Fibroblast of skin of scalp (primary cell): ENCODE measurements at places on chromosomes 5 and 9.

DNA sequence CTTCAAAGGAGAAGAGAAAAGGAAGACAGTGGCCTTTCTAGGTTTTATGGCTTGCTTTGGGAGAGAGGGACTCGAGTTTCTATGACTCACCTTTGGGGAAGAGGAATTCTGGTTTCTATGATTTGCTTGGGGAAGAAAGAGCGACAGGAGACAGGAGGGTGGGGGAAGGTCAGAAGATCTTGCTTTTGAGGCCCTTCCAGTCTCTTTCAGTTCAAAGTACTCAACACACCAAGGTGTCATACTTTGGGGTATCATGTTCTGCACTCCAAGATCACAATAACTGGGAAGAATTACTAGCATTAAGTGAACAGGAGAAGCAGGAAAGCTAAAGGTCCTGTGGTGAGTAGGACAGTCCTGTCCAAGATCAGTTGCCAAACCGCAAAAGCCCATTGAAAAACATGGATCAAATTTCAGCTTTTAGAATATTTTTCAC, 324.5 kb downstream of the ARHGEF28 start:
- peak; percentile 52 for DNase-seq

GRCh38 chr5:159034083-159034824, 65.5 kb downstream of the EBF1 start:
- no peak for DNase-seq

DNA sequence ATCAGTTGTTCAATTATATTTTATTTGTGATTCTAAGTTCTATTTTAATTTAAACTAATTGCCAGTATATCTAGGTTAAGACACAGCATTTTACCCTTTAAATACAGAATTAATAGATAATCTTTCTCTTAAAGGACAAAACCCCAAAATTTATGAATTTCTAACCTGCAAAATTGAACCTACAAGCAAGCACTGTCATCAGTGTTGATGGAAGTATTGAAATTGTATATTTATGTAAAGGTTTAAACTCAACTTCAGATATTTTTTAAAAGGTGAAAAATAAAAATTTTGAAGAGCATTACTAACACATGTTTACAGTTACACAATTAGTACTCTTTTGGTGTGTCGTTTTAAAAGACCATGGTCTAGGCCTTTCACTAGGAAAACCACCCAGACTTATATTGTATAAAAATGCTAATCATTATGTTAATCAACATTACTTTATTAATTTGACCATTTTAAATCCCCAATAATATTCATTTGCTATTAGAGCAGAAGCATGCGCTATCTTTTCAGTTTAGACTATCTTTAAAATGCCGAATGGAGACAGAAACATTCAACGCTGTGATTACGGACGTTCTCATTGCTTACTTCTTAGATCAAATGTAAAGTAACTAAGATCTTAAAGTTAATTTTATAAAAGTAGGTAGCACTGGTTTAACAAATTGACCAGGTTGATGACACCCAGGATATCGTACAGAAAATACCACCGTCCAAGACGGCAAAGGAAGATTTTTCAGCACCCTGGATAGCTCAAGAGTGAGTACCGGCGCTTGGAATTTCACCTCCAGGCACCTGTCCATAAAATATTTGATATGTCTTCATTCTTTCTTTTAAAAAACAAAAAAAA, 3.2 kb downstream of the OTP start:
- DNase-seq, result no peak

- DNase-seq, result no peak
Measured at GRCh38 chr5:157914151-157914788, 55.3 kb upstream of the CLINT1 start.

DNA sequence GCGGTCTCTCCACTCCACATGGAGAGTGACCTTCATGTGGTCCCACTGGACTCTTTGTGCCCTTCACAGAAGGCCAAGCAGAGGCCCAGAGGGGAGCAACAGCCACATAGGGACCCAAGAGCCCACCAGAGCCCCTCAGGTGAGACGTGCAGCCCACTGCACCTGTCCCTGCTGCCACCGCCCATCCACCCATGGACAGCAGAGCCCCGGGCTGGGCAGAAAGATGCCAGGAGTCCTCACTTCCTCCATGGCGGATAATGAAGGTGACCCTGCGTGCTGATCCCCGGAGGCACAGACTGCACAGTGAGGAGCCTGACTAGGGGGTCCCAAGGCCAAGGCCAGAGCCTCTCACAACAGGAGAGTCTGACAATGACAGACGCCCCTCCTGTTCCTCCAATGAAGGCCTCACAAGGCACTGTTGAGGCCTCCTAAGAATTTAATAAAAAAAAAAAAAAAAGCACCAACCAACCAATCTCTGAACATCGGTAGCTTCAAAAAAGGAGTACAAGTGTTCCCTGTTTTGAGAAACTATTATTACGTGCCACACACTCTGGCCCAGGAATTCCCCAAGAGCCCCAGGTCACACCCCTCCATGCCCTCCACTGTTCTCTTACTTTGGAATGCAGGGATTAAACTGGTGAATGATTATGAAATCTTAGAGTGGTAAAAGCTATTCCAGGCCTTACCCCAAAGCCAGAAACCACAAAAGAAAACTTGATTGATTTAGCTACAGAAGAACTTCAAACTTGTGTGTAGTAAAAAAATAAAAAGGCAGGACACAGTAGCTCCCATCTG, 2.8 kb upstream of the PPP1R26 start:
- DNase-seq, result peak; percentile 27

- DNase-seq, result no peak
Measured at GRCh38 chr5:35736280-35736679, 118.6 kb downstream of the SPEF2 start.

- no peak for DNase-seq
Measured at GRCh38 chr9:121612511-121612998, 38.9 kb upstream of the DAB2IP start.

- DNase-seq, result no peak
Measured at GRCh38 chr5:139954022-139954421, 89.1 kb downstream of the NRG2 start.

DNA sequence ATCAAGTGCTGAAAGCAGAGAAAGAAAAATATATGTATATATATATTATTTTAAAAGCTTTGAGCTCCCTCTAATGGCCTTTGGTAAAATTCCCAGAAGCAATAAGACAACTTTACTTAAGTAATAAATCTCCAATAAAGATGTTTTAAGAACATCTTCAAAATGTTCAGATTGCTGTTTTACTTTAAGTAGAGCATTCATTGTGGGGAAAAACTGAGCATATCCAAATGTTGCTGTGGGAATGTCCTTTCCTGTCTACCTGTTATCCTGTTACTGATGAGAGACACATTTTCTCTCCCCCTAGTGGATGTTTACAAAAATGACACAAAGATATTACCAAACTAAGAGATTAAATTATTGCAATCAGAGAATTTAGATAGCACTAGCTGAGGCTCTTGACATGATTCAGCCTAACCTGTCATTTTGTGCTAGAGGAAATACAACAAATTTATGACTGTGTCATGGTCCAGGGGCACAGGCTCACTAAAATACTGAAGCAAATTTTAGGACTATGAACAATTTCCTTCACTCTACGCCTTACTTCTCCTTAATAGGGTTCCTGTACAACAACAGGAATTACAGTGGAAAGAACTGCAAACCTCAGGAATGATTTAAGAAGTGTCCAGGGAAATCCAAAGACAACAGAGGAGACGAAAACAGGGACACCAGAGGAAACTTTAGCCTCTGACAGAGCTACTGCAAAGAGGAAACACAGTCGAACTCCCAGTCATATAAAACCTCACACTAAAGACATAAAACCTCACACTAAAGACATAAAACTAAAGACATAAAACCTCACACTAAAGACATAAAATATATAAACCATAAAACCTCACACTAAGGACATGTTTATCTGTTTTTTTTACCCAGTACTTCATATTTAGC, 24.3 kb upstream of the PRRC1 start:
- peak; percentile 56 for DNase-seq

DNA sequence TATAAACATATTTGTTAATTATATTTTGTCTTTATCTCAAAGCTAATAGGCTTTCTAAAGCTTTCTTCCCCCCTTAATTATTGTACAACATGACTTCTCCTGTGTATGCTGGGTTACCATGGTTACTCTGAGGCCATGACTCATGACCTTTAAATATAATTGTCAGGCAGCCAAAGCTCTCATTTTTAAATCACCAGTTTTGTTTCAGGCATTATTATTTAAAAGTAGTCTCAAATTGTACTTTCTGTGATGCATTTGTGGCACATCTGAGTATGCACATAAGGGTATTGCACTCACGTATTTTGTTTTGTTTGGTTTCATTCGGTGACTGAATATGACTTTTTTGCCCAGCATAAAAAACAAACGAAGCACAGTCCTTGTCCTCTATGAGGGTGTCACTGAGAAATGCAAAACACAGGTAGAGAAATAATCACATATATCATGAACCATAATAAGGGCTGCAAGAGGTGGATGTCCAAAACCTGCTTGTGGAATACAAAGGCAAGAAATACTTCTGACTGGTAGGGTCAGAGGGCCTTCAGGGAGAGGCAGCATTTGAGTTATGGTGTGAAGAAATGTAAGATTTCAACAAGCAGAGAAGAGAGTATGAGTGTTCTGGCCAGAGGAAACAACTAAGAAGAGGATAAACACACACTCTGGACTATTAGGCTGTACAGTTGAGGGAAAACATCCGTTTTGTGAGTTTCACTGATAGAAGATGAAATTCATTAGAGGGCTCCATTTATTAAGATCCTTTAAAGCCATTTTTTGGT, 2.1 kb downstream of the CCDC192 start:
- peak; percentile 84 for DNase-seq

DNA sequence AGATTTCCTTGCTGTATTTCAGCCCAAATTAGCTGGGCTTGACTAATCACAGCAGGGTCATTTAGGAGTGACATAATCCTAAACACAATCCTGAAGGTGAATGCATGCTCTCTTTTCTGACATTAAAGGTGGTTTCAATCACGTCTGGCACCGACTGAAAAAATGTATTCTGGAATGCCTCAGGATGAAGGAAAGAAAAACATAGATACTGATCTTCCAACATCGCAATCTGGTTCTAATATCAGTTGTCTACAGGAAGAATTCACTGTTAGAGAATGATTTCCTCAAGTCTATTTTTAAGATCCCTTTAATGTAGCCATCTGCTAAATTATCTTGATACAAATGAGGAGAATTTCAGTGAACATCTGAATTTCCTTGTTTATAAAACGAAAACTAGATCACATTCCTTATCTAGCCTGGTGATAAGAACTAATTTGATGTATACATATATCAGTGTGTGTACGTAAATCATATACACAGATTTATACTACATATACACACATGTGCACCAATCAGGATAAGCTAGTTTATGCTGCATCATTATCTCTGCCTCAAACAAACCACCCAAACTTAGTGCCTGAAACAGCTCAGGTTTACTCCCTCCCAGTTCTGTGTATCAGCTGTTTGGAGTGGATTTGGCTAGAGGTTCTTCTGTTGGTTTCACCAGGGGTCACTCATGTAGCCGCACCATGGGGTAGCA, 31.3 kb upstream of the TAS2R1 start:
- peak; percentile 50 for DNase-seq

DNA sequence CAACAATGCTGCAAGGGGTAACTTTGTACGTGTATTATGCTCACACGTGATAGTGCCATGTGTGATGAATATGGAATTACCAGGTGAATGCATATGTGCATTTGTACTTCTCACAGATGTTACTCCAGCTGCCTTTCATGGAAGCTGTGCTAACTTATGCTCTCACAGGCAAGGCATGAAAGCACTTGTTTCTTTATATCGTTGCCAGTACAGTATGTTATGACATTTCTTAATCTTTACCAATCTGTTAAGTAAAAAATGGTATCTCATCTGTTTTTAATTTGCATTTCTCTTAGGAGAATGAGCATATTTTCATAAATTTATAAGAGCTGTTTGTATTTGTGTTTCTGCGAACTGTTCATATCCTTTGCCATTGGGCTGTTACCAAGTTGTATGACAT, 311.8 kb upstream of the DMRT1 start:
- no peak for DNase-seq

GRCh38 chr5:126851501-126852011, 74.6 kb downstream of the LMNB1 start:
- DNase-seq, result no peak

GRCh38 chr9:77750284-77750683, 102.2 kb upstream of the GNA14 start:
- DNase-seq, result peak; percentile 33

DNA sequence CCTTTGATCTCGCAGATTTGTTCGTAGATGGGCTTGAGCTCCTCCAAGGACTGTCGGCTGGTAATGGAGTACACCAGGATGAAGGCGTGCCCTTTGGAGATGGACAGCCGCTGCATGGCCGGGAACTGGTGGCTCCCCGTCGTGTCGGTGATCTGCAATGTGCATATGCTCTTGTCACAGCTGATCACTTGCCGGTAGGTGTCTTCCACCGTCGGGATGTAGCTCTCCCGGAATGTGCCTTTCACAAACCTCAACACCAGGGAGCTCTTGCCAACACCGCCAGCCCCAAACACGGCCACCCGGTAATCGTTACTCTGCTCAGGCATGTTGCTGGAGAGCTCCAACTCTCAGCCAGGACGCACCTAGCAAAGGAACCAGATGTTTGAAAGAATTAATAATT, 29.1 kb downstream of the DIRAS2 start:
- no peak for DNase-seq

- no peak for DNase-seq
Measured at GRCh38 chr5:8012131-8012977, 143.4 kb downstream of the MTRR start.

DNA sequence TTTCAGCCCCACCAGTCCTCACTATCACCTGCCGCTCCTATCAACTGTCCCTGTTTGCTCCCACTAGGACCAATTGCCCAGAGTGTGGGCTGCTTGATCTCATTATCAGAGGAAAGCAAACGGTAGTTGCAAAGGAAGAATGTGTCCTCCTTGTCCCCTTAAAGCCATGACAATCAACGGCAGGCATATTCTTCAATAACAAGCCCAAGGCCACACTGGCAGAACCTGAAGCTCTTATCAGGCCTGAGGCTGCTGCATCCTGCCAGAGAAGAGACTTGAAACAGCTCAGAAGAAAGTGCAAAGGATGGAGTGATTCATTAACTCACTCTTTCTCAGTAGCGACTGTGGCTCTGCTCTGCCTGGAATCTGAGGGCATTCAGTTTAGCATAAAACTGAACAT, 39.2 kb upstream of the MAN2A1 start:
- DNase-seq, result no peak

- no peak for DNase-seq
Measured at GRCh38 chr5:138748630-138749081, 4.6 kb upstream of the CTNNA1 start.

- no peak for DNase-seq
Measured at GRCh38 chr5:50808406-50808805, 142.0 kb downstream of the PARP8 start.

GRCh38 chr5:76345582-76345981, 57.5 kb upstream of the IQGAP2 start:
- no peak for DNase-seq

DNA sequence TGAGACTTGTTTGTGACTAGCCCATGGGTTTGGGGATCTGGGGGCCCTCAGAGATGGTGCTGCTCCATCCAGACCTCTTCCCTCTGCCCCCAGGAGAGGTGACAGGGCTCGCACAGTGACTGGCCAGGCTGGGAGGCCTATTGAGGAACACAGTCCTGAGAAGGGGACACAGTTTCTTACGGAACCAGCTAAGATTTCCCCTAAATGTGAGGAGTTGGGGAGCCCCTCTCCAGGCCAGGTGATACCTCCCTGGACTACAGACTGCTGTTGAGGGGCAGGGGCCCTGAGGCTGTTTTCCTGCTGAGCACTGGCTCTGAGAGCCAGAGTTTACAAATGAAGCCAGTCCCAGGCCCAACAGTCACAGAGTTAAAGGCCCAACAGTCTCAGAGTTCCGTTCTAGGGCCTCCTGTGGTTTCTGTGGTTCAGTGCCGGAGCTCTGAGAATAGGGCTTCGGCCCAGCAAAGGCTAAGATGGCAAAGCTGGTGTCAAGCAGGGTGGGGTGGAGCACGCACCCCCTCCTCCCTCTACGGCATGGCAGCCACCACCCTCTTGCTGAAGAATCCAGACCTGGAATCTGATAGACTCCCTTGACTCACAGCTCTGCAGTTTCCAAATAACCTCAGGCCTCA, 1.1 kb upstream of the SEMA4D start:
- no peak for DNase-seq
